ENCODE measurements at places on chromosomes 2 and 18.

GRCh38 chr2:74515981-74516633 is 1.9 kb downstream of the TLX2 start:
- peak; percentile 74 for DNase-seq

DNA sequence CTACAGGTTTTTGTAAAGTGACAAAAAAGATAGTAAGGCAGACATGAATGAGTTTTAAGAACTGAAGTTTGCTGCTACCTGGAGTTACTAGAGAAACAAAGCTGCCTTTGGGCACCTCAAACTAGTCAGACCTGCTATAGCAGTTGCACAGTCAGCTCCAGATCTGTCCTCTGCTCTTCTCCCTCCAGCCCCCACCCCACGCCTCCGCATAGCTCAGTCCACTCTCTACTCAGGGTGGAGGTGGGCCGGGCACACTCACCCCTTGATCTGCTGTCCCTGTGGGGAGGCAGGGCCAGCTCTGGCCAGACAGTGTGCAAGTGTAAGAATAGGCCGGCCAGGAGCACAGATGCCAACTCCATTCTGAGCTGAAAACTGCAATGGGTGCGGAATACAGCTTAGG is 4.1 kb downstream of the SERTAD2 start:
- DNase-seq: no peak

GRCh38 chr2:11983870-11984269 is 237.4 kb downstream of the LPIN1 start:
- DNase-seq: no peak

DNA sequence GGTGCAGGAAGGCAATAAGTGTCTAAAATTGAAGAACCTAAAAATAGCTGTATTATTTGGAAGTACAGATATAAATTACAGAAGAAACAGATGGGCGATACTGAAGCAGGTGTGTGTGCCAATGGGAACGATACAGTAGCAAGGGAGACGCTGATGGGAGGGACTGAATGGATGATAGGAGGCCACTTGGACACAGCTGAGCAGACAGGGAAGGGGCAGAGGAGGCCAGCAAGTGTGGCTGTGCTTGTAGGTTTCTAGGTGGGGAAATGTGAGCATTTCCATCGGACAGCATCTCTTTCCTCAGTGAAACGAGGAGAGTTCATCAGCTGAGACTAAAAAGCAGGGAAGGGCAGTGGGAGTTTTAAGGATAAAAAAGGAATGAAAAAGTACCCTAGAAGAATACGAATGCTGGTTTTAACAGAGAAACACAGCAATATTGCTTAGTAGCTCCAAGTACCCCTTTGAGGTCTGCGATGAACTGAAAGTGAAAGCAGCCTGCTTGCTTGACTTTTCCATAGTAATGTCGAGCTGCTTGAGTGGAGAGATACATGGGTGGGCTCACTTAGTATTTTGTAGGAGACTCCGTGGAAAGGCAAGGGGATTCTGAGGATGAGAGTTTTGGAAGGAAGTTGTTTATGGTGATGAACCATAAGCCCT is 91.7 kb upstream of the EPC2 start:
- DNase-seq: no peak

DNA sequence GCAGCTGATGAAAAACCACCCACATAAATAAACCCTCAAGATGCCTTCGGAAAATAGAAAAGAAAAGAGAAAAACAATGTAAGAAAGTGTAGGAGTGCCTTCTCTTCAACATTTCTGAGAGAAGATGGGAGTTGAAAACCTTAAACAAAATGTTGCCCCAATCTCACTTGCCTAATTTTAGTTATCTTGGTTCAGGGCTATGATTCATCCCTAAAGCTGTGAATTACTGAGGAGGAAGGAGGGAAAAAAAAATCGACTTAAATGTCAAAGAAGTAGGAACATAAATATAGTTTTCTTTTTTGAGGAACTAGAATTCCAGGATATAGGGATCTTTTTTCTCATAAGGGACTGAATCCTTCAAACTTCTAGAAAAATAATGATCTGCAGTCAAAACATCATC is 360.3 kb downstream of the TGIF1 start:
- DNase-seq: no peak

DNA sequence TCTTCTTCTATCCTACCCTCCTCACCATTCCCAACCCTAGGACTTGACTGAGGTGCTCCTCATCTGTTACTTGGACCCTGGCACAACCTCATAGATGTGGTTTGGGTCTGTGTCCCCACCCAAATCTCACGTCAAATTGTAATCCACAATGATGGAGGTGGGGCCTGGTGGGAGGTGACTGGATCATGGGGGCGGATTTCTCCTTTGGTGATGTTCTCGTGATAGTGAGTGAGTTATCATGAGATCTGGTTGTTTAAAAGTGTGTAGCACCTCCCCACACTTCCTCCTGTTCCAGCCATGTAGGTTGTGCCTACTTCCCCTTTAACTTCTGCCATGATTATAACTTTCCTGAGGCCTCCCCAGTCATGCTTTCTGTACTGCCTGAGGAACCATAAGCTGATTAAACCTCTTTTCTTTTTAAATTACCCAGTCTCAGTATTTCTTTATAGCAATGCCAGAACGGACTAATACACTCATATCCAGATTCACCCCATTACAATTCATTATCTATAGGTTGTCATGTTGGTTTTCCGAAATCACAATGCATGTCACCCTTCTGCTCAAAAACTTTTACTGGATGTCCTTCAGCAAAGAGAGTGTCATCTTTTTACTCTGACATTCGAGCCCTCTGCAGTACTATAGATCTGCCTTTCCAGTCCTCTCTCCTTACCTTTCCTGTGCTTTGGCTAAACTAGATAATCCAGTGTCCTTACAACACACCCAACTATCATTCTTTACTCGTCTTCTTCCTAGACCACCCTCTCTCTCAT is 45.7 kb downstream of the APOB start:
- no peak for DNase-seq

DNA sequence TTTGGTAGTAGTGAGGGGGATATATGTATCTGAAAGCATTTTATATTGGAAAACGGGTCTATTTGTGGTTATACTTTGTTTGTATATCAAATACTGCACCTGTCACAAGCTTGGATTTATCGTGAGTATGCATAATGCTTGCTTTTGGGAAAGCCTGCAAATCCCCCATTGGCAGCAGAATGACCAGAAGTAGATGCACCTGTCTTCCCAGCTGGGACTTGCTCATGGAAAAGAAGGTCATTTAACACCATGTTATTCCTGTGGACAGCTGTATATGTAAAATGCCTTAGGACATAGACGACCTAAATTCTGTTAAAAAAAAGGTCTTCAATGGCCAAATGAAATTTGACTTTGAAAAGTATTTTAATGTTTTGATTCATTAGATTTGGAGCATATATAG is 599.4 kb downstream of the XIRP2 start:
- DNase-seq: no peak

DNA sequence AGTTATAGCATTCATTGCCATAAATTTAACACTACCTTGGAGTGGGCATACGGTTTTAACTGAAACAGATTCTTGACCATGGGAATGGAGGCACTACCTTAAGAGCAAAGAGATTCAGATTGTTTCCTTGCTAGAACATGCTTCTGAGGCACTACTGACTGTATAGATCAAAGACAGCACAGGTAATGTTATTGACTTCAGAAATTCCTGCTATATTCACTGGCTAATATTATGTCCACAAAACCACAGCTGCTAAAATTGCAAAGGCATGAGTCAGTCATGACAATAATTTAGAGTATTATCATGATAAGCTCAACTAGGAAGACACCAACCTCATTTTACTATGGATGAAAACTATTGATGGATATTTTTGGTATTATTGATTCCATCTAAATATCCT is 39.4 kb downstream of the SLC8A1 start:
- DNase-seq: no peak

GRCh38 chr2:60522462-60522861 is 31.0 kb downstream of the BCL11A start:
- DNase-seq: no peak

- DNase-seq: no peak
These were observed 1153.3 kb upstream of the TMEFF2 start for GRCh38 chr2:193348055-193348454.

DNA sequence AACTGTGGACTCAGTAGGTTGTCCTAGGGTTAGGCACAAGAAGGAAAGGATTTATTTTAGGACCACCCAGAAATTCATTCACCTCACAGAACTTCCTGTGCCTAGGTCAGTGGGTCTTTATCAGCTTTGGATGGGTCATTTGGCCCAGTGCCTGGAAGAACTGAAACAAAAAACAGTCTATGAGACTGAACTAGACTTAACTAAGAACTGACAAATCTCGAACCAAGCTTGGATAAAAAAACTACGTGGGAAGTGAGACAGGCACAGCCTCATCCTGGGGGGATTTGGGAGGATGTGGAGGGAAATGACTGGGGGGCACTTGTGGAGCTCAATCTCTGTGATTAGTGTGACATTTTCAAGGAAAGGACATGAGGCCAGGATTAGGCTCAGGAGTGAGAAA is 2.3 kb upstream of the OST4 start:
- no peak for DNase-seq

DNA sequence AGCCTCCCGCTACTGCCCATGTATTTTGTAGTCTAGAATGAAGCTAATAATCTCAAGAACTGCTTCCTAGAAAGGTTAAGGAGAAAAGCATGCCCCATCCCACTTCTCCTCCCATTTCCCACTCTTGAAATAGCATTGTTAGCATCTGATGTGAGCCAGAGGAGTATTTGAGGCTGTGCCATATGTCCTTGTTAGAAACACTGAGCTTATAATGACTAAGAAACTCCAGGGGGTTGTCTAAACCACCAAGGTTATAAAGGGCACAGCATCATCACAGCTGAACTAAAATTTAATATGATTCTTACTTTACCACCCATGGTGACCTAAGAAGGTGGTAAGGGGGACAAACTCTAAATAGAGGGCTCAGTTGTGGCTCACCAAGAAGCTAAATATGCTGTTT is 16.6 kb downstream of the TSPYL6 start:
- no peak for DNase-seq

DNA sequence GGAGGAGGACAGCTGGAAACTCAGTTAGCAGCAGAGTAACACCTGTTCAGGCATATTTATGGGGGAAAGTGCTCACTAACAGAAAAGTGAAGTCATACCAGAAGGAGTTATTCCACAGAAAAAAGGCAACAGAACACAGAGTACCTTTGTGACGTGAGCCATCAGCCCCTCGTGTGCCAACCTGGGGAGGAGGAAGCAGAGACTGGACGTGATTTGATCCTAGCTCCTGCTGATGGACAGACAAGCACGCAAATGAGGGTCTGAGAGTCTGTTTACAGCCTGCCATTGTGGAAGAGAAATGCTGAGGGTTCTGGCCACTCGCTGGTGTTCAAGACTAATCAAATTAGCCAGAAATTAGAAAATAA is 120.7 kb downstream of the ZNF521 start:
- no peak for DNase-seq

- DNase-seq: no peak
These were observed 7.1 kb upstream of the TGIF1 start for GRCh38 chr18:3442919-3443318.

DNA sequence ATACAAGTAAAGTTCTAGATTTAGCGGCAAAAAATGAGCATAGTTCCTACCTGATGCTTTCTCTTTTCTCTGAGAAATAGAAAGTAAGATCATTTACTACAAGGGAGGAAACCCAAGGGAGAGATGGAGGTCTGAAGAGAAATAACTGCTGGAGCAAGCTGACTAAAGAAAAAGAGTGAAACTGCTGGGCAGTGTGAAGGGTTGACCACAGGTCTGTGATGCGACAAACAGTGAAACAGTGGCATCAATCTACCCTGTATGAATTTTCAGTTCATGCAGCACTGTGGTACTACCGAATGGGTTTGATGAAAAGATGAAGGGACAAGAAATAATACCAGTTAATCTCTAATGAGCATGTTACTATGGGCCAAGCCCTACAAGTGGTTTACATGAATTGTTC is 52.2 kb downstream of the CUL3 start:
- no peak for DNase-seq

- DNase-seq: peak; percentile 25
These were observed 767 bp upstream of the CCDC102B start for GRCh38 chr18:68796936-68797690.

- no peak for DNase-seq
These were observed 19.6 kb downstream of the LDAH start for GRCh38 chr2:20803226-20803682.

GRCh38 chr2:88554189-88554588 is 73.1 kb downstream of the EIF2AK3 start:
- DNase-seq: no peak

DNA sequence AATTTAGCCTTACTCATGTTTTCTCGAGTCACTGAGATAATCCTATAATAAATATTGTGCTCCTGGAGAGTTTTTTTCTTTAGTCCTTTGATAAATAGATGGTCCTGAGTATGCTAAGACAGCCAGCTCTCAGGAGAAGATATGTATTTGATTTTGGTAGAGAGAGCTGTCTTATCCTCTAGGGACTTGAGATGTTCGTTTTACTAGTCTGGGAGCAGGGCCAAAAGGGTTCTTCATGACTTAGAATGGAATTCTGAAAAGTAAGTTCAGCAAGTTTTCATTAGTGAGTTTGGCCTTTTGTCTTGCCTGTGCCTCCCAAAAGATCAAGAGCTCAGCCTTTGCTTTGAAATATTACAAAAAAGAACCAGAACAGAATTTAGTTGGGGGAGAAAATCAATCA is 246.7 kb downstream of the BABAM2 start:
- no peak for DNase-seq

DNA sequence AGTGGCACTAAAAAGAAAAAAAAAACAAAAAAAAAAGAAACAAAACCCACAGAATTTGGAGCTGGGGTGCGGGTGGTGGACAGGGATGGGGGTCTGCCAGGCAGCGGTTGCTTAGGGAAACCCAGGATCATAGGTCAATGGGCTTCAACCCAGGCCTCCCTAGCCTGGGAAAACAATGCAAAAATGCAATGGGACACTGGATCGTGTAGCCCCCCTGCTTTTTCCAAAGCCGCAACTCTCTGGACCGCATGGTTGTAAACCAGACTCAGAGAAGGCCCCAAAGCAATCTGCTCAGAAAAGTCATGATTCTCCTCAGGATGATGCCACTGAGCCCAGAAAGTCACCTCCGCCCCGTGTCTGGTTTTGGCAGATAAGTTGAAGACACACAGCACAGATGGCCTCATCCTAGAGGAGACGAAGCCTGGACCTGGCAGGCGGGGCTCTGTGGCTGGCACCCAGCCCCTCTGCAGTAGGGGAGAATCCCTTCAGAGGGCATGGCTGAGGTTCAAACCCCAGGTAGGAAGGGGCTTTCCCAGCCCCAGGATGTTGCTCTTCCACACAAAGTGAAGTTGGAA is 5.1 kb downstream of the DLX2 start:
- no peak for DNase-seq

GRCh38 chr2:201852462-201852861 is 46.1 kb downstream of the CDK15 start:
- DNase-seq: no peak

GRCh38 chr2:181850936-181851560 is 40.5 kb upstream of the ITPRID2 start:
- DNase-seq: no peak

DNA sequence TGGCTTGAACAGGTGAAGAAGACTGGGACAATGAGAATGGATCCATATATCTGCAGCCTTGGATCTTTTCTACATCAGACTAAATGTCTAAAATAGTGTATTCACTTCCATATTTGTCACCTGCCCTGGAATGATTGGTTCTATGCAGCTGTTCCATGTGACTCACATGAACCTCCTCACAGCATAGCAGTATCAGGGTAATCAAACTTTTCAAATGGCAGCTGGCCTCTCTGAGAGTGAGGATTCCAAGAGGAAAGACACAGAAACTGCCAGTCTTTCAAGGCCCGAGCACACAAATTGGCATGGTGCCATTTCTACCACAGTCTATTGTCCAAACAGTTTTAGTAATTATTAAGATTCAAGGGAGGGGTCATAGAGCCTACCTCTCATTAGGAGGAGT is 859.3 kb downstream of the BCL11A start:
- no peak for DNase-seq

- DNase-seq: no peak
These were observed 44.6 kb downstream of the REEP1 start for GRCh38 chr2:86292571-86293515.

Measured in lower lobe of right lung (tissue), 2 donors.